ENCODE measurements at places on chromosomes 6 and 20. TPM values are rescaled to one million over a fixed set of nuclear protein-coding genes. Genes with fewer than 3 reads are reported as not detected.

DNA sequence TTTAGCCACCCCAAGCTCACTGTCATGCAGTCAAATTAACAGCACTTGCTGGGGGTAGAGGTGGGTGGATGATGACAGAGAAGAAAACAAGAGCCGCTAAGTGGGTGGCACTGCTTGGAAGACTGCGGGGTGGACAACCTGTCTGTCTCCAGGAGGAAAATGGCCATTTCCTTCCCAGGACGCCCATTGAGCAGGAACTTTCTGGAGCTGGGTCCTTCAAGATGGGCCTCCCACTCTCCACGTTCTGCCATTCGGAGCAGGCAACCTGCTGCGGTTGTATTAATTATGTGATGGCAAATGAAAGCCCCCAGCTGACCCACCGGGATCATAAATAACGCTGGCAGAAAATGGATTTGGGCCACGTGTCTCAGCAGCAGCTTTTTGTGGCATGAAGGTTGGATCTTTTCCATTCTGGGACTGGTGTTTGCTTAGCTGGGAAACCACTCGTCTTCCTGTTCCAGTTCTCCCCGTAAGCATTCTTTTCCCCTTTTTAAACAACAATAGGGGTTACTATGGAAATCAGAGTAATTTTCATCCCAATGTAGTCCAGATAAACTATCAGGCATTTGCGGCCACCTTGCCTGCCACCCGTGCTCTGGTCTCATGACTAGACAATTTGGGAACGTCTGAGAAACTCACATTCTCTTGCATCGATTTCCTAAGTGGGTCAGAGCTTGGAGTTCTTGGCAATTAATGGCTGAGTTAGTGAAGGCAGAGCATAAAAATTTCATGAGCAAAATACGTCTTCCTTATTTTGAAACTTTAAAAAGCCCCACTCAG lies 215.5 kb downstream of the ANKRD60 start:
- no peak for DNase-seq

DNA sequence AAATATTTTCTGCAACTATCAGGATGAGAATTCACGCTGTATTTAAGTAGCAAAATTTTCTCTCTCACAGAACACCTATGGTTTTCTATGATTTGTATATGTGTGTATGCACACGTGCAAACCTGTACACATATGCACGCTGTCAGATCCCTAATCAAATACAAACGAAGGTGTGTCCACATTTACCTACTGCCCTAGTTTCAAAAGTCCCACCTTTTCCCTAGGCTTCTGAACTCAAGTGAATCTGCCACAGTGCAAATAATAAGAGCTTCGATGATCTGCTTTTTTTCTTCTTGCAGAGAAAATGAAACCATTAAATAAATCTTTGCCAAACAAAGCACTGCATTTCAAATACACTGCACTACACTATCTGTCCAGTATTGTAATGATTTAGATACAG lies 6.5 kb downstream of the HIVEP2 start:
- no peak for DNase-seq

GRCh38 chr20:37877832-37878772 lies 24.8 kb upstream of the VSTM2L start:
- no peak for DNase-seq

- peak; percentile 4 for DNase-seq
These were observed 64.9 kb upstream of the BHLHE23 start for GRCh38 chr20:63071541-63072181.

DNA sequence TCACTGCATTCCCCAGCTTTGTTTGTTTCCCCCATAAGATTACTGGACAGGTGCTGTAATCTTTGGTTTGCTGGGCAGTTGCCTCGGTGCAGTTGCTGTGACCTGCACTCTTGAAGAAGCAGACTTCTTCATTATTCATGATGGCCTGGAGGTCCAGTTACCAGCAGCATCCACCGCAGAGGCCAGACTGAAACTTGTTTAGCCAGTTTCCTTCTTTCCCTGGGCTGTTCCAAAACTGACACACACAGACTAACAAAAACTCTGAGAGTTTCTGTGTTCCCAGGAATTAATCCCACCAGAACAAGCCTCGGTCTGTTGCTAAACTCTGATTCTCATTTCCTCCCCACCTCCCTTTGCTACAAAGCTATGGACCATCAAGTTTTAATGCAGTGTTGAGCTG lies 144.1 kb downstream of the QRSL1 start:
- DNase-seq = no peak

DNA sequence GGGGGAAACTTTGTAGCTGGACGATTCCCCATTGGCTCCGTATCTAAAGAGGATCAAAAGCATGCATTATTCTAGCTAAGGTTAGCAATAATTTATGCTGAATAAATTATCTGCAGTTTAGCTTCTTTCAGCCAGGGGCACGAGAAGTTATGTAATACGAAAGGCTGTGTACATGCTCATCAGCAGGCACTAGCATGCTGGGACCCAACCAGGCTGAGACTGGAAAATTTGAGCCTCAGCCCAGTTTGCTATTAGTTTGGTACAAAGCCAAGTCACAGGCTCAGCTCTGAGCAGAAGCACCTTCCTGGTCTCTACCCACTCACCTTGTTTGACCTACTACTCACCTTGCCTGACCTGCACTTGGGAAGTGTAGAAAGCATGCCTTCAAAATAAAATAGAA lies 328.1 kb upstream of the ARID1B start:
- peak; percentile 75 for DNase-seq

- DNase-seq = no peak
These were observed 115.6 kb upstream of the JAG1 start for GRCh38 chr20:10789386-10789785.

DNA sequence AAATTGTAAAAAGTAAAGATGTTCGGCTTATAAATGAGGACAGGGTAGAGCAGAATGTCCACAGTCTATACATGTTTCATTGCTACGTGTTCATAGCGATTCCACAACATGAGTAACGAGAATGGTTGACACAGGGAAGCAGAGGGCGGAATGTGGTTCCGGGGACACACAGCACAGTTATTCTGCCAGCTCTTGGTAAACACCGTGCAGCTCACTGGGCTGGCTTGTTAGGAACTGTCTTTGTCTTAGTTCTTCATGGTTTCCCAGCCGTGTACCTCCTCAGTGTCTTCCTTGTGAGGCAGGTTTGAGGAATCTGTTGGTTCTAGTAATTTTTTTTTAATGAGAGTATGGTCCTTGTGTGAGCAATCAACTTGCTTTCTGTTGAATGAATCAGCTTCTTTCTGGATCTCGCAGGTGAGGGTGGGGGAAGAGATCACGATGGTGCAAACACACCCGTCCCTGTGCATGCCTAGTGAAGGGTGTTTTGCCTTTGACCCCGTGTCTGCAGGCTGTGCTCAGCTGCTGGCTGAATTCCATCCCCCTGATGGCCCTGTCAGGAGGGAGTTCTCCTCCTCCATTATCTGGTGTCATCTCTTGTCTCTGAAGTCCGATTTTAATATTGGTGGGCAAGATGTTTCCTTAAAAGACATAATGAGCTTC lies 168.2 kb downstream of the SMOC2 start:
- no peak for DNase-seq

DNA sequence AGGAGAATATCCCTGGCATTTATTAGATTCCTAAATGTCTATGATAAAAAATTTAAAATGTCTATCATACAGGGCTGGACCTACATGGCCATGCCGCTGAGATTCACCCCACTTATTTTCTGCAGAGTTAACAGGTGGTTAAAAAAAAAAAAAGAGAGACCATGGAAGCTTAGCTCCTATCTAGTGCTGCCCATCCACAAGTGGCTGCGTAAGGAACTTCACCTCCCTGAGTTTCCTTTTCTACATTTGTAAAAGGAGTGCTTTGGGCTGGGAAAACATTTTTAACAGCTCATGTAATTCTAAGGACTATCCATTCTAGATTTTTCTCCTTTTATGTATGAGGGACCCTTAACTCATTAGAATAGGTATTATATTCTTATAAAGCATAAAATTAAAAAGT lies 534.1 kb downstream of the MMUT start:
- DNase-seq = no peak

DNA sequence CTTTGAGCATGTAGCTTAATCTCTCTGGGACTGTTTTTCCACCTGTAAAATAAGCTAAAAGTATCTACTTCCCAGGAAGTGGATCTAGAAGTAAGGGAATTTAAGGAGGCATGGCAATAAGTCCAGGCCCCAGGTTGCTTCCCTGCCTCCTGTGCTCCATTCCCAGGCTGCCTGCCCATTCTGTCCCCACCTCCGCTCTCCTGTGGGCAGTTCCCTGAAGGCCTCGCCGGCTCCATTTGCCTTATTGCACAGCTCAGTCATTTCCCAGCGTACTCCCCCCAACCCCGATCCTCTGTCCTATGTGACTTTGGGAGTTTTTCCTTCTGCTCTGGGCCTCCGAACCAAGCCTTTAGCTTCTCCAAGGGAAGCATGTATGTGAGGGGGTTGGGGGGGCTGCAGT lies 4.6 kb downstream of the SLC29A1 start:
- DNase-seq = no peak

GRCh38 chr6:146813554-146813953 lies 214.8 kb downstream of the ADGB start:
- DNase-seq = no peak

- DNase-seq = peak; percentile 54
These were observed 6.0 kb downstream of the TLDC2 start for GRCh38 chr20:36881888-36882287.

DNA sequence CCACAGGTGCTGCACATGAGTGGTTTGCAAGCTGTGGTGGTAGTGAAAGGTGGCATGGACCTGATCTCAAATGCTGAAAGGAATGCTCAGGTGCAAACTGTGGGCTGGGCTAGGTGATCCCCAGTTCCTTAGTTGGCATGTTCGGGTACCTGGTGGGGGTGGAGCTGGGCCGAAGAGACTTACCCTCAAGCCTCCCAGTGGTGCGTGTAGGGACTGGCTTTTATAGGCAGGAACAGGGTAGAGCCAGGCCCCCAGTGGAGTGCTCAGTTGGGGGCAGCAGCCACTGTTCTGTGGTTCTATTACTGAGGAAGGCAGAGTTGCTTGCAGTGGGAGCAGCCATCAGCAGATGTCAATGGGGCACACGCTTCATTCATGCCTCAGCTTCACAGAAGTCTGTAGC lies 399.8 kb downstream of the HTR1B start:
- DNase-seq = no peak

GRCh38 chr6:158839796-158840195 lies 20.6 kb upstream of the EZR start:
- DNase-seq = no peak

DNA sequence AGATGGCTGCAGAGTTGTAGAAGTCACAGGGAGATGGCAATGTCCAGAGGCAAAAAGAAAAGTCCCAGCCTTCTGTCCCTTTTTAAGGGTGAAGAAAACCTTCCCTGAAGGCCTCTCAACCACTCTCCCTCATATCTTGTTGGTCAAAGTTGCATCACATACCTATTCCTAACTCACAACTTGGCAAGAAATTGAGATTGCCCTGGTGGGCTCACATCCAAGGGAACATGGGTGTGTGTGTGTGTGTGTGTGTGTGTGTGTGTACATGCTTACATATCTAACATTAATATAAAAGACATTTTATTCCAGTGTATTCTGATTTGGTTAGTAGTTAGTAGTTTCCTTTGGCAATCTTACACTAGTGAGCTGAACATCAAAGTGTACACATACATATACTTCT lies 144.3 kb upstream of the SALL4 start:
- peak; percentile 40 for DNase-seq

DNA sequence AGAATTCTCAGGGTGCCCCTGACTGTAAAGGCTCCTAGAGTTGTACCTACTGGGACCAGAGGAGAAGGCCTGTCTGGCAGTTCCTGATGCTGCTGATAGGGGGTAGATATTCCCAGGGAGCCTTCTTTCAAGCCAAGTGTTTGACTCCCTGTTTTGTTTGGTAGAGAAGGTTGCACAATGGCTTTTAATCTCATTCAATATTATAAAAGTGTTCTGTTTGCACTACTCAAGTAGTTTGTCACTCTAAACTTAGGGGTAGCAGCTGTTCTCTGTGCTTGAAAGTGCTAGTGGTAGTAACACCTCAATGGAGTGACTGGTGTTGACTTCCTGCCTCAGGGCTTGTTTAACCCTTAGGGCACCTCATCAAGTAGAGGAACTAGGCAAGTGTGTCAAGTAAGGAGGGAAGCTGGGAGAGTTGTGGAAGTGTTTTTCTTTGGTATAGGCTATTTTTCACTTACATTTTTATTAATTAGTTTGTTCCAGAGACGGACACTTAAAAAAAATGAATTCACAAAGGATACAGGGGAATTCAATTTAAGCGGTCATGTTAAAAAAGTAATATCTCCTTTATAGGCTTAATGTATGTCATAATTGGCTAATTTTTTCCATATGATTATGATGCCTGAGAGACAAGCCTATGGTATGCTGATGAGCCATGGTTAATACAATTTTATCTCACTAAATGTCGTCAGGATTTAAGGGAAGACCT lies 38.1 kb downstream of the BICRAL start:
- DNase-seq = no peak

DNA sequence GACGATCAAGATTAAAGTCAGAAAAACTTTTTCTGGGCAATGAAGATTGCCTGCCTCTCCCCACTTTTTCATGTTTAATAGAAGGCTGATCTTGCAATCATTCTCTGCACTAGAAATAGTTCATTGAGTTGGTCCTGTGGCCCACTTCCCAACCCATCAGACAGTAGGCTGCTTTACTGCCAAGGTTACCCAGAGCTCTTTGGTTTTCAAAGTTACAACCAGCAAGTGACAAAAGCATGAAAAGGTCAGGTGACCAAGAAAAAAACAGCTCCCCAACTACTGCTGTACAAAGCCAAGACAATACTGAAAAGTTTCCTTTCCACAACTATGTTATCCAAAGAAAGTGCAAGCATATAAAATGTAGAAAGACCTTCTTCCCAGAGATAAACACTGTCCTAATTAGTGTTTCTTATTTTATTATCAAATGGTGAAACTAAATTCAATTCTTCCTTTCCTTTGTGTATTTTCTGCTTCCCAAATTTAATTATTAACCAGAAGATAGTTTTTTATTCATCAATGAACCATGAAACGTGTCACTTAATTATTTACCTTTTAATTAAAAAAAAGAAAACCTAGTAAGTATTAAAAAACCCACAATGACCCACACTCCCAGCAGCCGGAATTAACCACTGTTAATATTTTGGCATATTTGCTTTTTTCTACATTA lies 16.6 kb downstream of the DNAAF9 start:
- no peak for DNase-seq

DNA sequence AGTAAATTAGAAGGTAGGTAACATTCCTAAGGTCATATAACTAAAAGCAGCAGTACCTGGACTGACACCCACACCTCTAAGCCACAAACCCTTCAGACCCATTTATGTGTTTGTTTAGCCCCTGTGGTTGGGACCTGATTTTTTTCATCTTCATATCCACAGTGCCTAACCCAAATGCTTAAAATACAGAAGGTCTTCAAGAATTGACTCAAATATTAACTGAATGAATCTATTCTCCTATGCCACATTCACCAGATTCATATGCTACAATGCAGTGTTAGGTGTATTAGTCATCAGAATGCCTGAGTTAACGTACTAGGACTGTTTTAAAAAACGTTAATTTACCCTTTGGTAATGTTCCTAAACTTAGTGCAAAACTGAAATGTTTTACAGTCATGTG lies 124.8 kb downstream of the AHI1 start:
- no peak for DNase-seq

Gene DNAH8
- not detected for total RNA-seq

Gene CMTR1
- total RNA-seq = 30.5 TPM

Gene PTGIS
- total RNA-seq = not detected

Gene MANEA
- total RNA-seq = 4.6 TPM

Gene MTRF1L
- total RNA-seq = 25.5 TPM

Gene KIAA0408
- total RNA-seq = not detected

Gene RAET1E
- total RNA-seq = 28.9 TPM

Gene BANF2
- not detected for total RNA-seq
